ENCODE measurements at places on chromosomes 11 and 22.

- DNase-seq: no peak
Measured at GRCh38 chr11:293852-294661, 5.1 kb downstream of the PGGHG start.

DNA sequence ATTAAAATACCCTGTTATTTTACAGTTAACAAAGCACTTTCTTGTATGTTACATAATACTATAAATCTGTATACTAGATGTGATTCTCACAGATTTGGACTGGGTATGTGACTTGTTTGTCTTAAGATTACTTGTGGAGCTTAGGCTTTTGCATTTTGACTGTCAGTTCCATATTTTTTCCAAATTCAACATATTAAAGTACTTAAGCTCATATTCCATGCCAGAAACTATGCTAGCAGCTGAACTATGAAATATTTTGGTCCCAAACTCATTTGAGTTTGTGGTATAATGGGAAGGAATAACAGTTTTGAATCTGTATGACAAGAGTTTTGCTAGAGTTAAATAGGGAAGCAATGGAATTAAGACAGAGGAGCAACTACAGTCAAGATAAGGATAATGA is 841.4 kb downstream of the JRKL start:
- DNase-seq: no peak

- DNase-seq: no peak
Measured at GRCh38 chr11:98061858-98062257, 958.9 kb upstream of the CNTN5 start.

- no peak for DNase-seq
Measured at GRCh38 chr11:70448983-70449567, 50.7 kb downstream of the CTTN start.

- no peak for DNase-seq
Measured at GRCh38 chr11:78615724-78616123, 41.1 kb upstream of the NARS2 start.

GRCh38 chr11:57598831-57599155 is 1.3 kb downstream of the SERPING1 start:
- DNase-seq: no peak

- no peak for DNase-seq
Measured at GRCh38 chr22:31193092-31193491, 19.0 kb upstream of the LIMK2 start.

GRCh38 chr11:99327066-99327465 is 306.3 kb downstream of the CNTN5 start:
- DNase-seq: no peak

GRCh38 chr22:40009292-40009774 is 14.6 kb downstream of the FAM83F start:
- no peak for DNase-seq

DNA sequence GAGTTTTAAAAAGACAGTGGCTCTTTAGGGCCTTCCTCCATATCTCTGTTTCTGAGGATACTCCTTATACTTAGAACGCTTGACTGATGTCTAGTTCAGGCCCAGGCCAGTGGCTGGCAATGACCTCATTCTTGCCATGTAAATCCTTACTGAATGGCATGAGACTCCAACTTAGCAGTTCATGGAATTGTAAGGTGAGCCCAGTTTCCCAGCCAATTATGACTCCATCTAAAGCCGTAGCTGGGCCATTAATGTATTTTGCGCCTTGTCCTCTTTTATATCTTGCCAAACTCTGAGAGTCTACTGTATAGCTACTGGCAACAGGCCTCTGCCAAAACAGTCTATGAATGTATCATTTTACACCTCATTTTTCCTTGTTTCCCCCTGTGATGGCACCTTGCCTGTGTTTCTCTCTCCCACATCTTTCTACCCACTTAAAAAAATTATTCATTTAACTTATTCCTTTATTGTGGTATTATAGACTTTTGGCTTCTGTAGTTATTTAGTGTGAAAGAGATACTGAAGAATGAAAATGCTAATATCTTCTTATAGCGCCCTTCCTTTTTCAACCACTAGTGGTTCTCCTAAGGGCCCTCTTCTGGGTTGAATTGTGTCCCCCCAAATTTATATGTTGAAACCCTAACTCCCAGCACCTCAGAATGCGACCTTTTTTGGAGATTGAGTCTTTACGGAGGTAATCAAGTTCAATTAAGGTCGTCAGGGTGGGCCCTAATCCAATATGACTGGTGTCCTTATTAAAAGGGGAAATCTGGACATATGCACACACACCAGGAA is 67.4 kb downstream of the ZNRF3 start:
- no peak for DNase-seq

GRCh38 chr11:133663135-133663985 is 131.1 kb upstream of the OPCML start:
- DNase-seq: no peak

- peak; percentile 94 for DNase-seq
Measured at GRCh38 chr11:5280582-5281102, 10.9 kb upstream of the HBE1 start.

DNA sequence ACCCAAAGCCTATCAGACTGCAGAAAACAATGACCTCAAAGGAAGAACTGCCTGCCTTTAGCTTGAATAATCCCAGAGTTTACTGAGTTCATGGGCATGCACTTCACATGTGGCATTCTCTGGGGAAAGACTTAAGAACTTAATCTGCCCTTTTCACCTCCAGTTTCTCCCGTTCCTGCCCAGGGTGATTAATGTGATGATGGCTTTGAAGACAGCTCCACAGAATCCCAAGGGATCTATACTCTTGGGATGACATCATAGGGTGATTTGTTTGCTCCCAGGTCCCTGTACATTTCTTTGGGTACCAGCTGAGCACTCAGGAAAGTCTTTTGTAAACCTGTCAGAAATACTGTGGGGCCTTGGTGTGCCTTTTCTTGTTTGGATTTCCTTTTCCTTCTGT is 14.0 kb downstream of the FJX1 start:
- DNase-seq: no peak

GRCh38 chr11:72762641-72763304 is 10.6 kb upstream of the ARAP1 start:
- DNase-seq: no peak

DNA sequence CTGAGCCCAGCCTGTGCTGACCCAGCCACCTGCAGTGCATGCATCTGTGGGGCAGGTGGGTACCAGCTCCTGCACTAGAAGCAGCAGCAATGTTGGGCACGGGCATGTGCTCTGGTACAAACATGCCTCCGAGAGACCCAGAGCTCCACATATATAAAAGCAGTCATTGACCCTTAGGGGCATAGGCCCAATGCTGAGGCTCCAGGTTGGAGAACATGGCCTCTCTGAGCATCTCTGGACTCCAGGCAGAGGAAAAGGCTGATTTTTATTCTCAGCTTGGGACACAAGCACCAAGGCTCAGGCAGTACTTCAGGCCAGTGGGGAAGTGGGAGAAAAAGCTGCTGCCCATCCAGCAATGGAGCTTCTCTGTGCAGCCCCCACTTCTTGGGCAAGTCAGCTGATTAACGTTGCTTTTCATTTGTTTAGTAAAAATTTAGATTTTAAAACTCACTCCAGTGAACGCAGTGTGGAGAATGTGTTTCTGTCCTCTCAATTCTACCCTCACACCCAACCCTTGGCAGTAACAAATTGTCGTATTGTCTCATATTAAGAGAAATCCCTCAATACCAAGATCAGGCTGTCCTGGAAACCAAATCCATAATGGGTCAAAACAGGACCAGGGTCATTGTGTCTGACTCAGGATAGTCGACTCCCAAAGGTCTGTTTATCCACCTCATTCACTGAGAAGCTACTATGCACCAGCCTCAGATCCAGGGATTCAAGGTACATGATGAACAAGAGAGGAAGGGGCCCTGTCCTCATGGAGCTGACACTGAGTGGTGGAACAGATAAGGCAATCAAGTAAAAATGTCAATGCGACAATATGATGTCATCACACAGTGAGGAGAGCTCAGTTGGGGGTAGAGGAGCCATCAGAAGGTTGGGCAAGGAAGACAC is 50.6 kb upstream of the TOP3B start:
- DNase-seq: no peak

DNA sequence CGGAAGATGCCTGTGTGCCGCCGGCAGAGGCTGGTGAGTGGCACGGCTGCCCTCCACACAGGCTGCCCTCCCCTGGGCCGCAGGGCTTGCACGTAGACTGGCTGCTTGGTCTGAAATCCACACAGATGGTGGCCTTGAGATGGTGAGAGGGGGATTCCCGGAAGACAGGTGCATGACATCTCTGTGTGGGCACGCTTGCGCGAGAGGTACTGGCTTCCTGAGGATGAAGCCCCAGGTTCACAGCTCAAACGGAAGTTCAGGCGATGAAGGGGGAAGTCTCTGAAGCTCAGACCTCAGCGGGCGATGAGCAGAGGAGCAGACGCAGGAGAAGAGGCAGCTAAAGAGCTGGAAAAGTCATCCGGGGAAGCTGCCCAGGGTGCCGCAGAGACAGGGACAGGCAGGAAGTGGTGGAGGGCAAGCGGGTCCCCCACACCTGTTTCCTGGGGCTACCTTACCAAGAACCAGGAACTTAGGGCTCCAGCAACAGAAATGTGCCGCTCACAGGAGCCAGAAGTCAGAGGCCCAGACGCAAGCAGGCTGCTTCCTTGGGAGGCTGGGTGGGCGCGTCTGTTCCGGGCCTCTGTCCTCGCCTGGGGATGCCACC is 7.2 kb downstream of the CRELD2 start:
- no peak for DNase-seq

DNA sequence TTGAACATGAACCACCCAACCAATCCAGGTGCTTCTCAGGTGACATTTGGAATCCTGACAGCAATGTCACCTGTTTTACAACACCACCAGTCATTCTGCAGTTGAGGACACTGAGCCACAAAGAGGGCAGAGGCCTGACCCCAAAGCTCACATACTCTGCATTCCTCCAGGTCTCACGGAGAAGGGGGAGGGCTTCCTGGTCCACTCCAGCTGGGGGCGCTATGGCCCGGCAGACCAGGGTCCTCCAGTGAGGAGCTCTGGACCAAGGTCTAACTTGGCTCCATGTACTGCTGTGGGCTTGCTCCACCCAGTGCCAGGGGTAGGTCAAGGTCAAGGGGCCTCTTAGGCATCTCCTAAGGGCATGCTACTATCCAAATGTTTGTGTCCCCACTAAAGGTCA is 1.5 kb upstream of the PNPLA3 start:
- DNase-seq: no peak

DNA sequence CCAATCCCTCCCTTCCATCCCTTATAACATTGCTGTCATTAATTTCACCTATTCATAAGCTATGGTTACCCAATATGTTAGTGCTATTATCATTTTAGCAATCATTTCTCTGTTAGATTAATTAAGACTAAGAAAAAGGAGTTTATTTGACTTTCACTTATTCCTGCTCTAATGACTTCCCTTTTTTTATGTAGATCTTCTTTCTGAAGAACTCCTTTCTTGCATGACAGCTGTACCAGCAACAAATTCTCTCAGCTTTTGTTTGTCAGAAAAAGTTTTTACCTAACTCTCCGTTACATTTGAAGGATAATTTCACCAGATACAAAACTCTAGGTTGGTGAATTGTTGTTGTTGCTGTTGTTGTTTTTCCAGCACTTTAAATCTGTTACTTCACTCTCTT is 28.6 kb upstream of the OR8B8 start:
- DNase-seq: no peak

GRCh38 chr11:125376117-125376516 is 119.9 kb downstream of the FEZ1 start:
- no peak for DNase-seq

DNA sequence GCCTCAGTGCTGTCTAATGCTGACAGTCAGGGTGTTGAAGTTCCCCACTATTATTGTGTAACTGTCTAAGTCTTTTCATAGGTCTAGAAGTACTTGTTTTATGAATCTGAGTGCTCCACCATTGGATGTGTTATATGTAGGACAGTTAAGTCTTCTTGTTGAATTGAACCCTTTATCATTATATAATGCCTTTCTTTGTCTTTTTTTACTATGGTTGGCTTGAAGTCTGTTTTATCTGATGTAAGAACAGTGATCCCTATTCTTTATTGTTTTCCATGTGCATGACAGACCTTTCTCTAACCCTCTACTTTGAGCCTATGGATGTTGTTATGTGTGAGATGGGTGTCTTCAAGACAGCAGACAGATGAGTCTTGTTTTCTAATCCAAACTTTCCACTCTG is 107.8 kb upstream of the C11orf58 start:
- DNase-seq: no peak

- peak; percentile 17 for DNase-seq
Measured at GRCh38 chr22:47775686-47776085, 1013.2 kb downstream of the TBC1D22A start.
